ENCODE measurements at places on chromosomes 7 and 10. TPM values are rescaled to one million over a fixed set of nuclear protein-coding genes. Genes with fewer than 3 reads are reported as not detected.
A peak's percentile ranks its signal among the peaks of the same experiment; 100 is the strongest.

DNA sequence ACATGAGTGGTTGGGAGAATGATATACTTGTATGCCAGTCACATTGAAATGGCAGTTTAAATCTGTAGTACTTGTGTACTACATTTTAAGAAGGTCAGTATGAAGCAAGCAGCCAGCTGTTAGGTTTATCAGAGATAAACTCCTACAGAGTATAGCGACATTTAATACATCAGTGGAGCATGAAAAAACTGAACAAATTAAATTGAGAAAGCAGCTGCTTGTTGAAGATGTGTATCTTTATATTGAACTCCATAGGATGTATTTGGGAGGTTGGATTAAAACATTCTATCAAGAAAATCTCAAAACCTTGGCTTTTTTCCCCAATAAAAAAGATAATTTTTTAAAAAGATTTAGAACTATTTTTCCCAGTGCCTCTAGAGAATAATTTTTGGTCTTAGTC, 47.8 kb downstream of the PHF14 start:
- no peak for DNase-seq
- H3K4me3 ChIP-seq = no peak overlapping the region
- no peaks in the 10 kb centered on the region for H3K27me3 ChIP-seq
- H3K4me1 ChIP-seq = no peaks in the 10 kb centered on the region
- H3K27ac ChIP-seq = no peak overlapping the region

Gene C10orf67
- total RNA-seq = 1.6 TPM

DNA sequence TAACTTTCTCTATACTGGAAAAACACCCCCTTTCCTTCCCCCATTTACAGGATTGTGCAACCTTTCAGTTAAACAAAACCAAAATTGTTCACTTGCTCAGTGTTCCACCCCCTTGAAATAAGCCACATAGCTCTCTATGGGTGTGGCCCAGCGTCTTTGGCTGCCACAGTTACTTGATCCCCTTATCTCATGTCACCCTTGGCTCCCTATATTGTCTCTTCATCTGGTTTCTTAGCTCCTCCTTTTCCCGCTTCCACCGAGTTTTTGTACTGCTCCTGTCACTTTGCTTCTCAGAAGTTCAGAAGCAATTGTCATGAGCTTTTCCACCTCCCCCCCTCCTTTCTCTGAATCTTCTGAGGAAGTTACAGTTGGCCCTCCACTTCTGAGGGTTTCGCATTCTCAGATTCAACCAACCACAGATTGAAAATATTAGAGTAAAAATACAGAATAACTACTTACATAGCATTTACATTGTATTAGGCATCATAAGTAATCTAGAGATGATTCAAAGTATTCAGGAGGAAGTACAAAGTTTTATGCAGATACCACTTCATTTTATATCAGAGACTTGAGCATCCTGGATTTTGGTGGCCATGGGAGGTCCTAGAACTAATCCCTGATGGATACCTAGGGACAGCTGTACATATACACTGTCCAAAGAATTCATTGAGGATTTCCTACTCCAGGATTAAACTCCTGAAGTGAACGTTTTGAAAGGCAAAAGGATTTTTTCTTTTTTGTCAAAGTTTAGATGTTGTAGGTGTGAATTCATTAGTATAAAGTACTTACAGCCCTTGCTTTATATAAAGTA, 60.4 kb downstream of the ADD3 start:
- H3K27ac ChIP-seq = peak overlapping the region; percentile 34
- H3K27me3 ChIP-seq = no peaks in the 10 kb centered on the region
- DNase-seq = no peak
- H3K4me3 ChIP-seq = no peak overlapping the region
- no peaks in the 10 kb centered on the region for H3K36me3 ChIP-seq

DNA sequence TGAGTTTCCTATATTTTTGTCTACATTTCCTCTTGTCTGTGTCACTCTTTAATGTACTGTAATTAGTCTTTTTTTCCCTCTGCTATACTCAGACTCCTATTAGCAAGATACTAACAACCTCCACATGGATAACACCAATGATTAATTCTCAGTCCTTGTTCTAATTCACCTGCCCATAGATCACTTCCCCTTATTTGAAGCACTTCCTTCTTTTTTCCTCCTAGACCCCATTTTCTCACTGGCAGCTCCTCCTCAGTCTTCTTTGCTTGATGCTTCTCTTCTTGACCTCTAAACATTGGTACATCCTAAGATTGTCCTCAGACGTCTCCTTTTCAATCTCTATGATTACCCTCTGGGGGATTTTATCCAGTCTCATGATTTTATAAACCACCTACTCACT, 98.2 kb upstream of the IMMP2L start:
- no peaks in the 10 kb centered on the region for H3K4me1 ChIP-seq
- no peaks in the 10 kb centered on the region for H3K36me3 ChIP-seq
- no peak overlapping the region for H3K27ac ChIP-seq
- no peaks in the 10 kb centered on the region for H3K27me3 ChIP-seq
- H3K4me3 ChIP-seq = no peak overlapping the region

DNA sequence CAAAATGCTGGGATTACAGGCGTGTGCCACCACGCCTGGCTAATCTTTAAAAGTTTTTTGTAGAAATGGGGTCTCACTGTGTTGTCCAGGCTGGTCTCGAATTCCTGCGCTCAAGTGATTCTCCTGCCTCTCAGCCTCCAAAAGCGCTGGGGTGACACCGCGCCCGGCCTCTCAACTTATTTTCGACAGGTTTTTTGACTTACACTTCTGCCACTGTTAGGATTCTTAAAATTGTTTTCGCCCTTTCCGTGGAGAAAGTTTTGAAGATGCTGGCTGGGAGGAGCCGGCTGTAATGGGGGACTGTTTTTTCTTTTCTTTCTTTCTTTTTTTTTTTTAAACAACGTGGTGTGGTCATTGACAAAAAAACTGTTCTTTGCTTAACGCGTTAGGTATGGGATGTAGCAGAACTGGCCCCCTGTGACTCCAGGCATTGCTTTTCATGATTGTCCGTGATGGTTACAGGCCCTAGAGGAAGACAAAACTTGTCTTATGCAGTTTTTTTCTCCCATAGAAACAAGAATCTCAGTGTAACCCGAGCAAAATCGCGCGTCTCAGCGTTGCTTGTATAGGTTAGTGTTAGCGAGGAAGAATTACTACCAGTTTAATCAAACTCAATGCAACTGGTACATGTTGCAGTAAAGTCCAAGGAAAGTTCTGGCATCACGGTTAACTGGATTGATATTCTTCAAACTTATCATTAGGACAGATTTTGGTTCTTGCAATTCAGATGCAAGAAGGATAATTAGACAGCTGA, 72.2 kb downstream of the DAGLB start:
- H3K36me3 ChIP-seq = no peaks in the 10 kb centered on the region
- peak overlapping the region; percentile 62 for H3K4me3 ChIP-seq
- H3K27ac ChIP-seq = peak overlapping the region; percentile 76
- H3K27me3 ChIP-seq = no peaks in the 10 kb centered on the region
- no peaks in the 10 kb centered on the region for H3K4me1 ChIP-seq

Gene LSM5
- total RNA-seq = 35.6 TPM

DNA sequence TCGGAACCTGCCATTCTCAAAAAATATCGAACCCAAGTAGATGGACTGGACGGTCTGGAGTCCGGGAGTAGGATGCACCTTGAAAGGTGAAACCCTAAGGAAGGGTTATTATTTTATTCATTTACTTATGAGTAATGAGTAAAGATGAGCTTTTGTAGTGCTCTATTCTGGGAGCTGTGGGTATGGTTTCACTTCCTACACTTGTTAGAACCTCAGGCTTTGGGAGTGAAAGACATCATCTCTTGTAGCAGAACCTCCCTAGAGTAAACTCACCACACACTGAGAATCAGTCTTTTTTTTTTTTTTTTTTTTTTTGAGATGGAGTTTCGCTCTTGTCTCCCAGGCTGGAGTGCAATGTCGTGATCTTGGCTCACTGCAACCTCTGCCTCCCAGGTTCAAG, 389.4 kb upstream of the AUTS2 start:
- no peaks in the 10 kb centered on the region for H3K27me3 ChIP-seq
- no peaks in the 10 kb centered on the region for H3K4me1 ChIP-seq
- H3K27ac ChIP-seq = no peak overlapping the region
- H3K36me3 ChIP-seq = no peaks in the 10 kb centered on the region
- no peak for DNase-seq

Gene BTBD16
- total RNA-seq = 1.2 TPM

Gene HYAL4
- total RNA-seq = not detected

DNA sequence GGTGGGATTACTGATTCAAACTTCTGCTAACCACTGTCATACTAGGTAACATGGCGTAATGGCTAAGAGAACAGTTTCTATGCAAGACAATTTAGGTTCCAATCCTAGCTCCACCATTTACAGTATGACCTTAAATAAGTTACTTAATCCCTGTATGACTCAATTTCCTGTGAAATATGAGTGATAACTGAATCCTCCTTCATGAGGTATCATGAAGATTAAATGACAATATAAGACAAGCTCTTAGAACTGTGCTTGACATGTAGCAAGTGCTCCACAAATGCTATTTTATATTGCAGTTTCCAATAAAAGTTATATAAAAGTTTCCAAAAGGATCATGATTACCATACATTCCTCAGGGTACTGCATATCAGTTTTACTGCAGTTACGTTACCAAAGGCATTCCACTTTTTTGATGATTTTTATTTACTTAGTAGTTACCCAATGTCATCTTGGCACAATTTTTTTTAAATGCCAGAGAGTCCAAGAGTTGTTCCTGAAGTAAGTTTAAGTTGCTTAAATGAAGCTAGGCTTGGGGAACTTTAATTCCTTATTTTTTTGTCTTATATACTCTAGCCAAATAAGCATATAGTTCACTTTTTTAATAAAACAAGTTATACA, 7.1 kb downstream of the DOCK4 start:
- no peaks in the 10 kb centered on the region for H3K27me3 ChIP-seq
- no peak for DNase-seq
- H3K4me3 ChIP-seq = no peak overlapping the region
- H3K4me1 ChIP-seq = peaks cover 4% of the 10 kb centered on the region
- H3K27ac ChIP-seq = no peak overlapping the region
- no peaks in the 10 kb centered on the region for H3K36me3 ChIP-seq

DNA sequence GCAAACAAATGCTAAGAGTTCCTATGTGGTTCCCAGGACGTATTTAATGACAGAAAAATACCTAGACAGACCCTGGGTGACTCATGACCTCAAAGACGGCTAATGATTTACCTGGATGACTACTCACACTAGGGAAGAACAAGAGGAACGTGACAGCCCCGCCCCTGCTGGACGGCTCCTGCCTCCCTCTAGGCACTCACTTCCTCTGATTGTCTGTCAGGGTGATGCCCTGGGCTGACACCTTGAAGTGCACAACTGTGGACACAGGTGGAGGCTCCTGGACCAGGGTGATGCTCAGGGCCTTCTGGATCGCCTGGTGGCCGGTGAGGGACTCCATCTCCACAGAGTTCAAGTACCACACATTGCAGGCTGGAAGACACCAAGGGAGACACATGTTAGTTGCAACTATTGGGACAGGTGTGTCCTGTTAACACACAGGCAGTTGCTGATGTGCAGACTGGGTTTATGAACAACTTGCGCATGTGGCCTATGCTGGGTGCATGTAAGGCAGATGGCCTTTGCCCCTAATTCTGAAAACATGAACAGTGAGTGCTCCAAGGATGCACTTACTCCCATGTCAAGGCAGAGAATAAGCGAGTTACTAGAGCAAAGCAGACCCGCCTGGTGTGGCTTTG, 298.3 kb downstream of the TNS3 start:
- H3K27me3 ChIP-seq = no peaks in the 10 kb centered on the region
- H3K4me3 ChIP-seq = no peak overlapping the region
- no peaks in the 10 kb centered on the region for H3K4me1 ChIP-seq
- H3K27ac ChIP-seq = no peak overlapping the region
- peak; percentile 82 for DNase-seq

- DNase-seq = no peak
- H3K27ac ChIP-seq = no peak overlapping the region
- no peak overlapping the region for H3K4me3 ChIP-seq
- no peaks in the 10 kb centered on the region for H3K27me3 ChIP-seq
Measured at GRCh38 chr10:74652664-74653063, 173.7 kb upstream of the KAT6B start.

GRCh38 chr10:8794860-8795259, 740.4 kb downstream of the GATA3 start:
- no peak overlapping the region for H3K27ac ChIP-seq
- no peaks in the 10 kb centered on the region for H3K36me3 ChIP-seq

- no peaks in the 10 kb centered on the region for H3K36me3 ChIP-seq
- no peaks in the 10 kb centered on the region for H3K27me3 ChIP-seq
- H3K4me1 ChIP-seq = peaks cover 4% of the 10 kb centered on the region
Measured at GRCh38 chr7:114922026-114922651, at the start of gene MDFIC. TSS of gene MDFIC (plus strand) at chr7:114922094. CDS start at chr7:114923034, 940 bp downstream.

- H3K27ac ChIP-seq = no peak overlapping the region
- H3K36me3 ChIP-seq = no peaks in the 10 kb centered on the region
- H3K4me1 ChIP-seq = peaks cover 26% of the 10 kb centered on the region
- H3K4me3 ChIP-seq = no peak overlapping the region
- DNase-seq = peak; percentile 73
- no peaks in the 10 kb centered on the region for H3K27me3 ChIP-seq
Measured at GRCh38 chr10:71260622-71261325, 48.4 kb downstream of the UNC5B start.

- H3K4me3 ChIP-seq = no peak overlapping the region
- no peak overlapping the region for H3K27ac ChIP-seq
- H3K4me1 ChIP-seq = no peaks in the 10 kb centered on the region
- no peaks in the 10 kb centered on the region for H3K27me3 ChIP-seq
- no peaks in the 10 kb centered on the region for H3K36me3 ChIP-seq
Measured at GRCh38 chr10:29585488-29585976, 49.2 kb downstream of the SVIL start.

GRCh38 chr10:124534231-124534798, 72.7 kb downstream of the LHPP start:
- peak; percentile 86 for DNase-seq
- no peaks in the 10 kb centered on the region for H3K27me3 ChIP-seq
- H3K4me3 ChIP-seq = no peak overlapping the region

DNA sequence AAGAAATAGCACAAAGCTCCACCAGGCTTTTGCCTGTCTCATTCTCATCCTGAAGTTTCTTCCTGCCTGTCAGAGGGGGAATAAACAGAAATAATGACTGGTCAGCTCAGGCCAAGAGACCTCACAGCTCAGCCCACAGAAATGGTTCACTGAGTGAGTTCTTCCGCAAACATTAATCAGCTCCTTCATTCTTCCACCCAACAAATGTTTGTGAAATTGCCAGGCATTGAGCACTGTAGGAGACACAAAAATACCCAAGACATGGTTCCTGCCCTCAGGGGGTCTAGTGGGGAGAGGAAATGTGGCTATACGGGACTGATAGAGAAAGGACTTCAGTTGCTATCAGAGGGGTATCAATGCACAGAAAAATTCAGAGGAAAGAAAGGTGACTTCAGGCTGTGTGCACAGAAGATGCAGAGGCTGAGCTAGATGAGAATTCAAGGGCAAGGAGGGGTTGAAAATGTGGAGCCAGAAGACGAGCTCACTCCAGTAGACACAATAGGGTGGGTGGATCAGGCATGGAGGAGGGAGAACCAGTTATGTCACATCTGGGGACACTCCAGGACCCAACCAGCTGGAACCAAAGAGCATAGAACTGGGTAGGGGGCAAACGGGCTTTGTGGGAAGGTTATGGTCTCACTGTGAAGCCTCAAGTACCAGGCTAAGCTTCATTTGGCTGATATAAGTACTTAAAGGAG, 20.9 kb downstream of the MYOF start:
- H3K27ac ChIP-seq = peak overlapping the region; percentile 77
- H3K4me3 ChIP-seq = no peak overlapping the region
- H3K27me3 ChIP-seq = no peaks in the 10 kb centered on the region
- H3K36me3 ChIP-seq = no peaks in the 10 kb centered on the region
- H3K4me1 ChIP-seq = peaks cover 22% of the 10 kb centered on the region

Gene LUC7L2
- total RNA-seq = 97.9 TPM

Gene PRLHR
- total RNA-seq = not detected

Gene PDE6C
- total RNA-seq = not detected

Gene ZNF655
- total RNA-seq = 66.8 TPM

Gene CYP3A5
- 13.5 TPM for total RNA-seq

Gene ABCB4
- 2.0 TPM for total RNA-seq

Gene GOLGA7B
- total RNA-seq = 0.50 TPM

GRCh38 chr7:17623546-17624185, 316.6 kb downstream of the SNX13 start:
- no peaks in the 10 kb centered on the region for H3K36me3 ChIP-seq
- H3K4me1 ChIP-seq = no peaks in the 10 kb centered on the region
- H3K27me3 ChIP-seq = no peaks in the 10 kb centered on the region
- no peak overlapping the region for H3K27ac ChIP-seq
